Right ventricle myocardium superior (tissue), 1 donor: ENCODE measurements at places on chromosomes 7 and 10. TPM values are rescaled to one million over a fixed set of nuclear protein-coding genes. Genes with fewer than 3 reads are reported as not detected.
A peak's percentile ranks its signal among the peaks of the same experiment; 100 is the strongest.

- no peak for DNase-seq
Observed at GRCh38 chr7:158343526-158343925, 244.1 kb downstream of the PTPRN2 start.

- no peak for DNase-seq
Observed at GRCh38 chr7:142611566-142612236, 137.6 kb upstream of the PRSS1 start.

ZNRF2 gene
- total RNA-seq = 7.2 TPM

SEMA3D gene
- total RNA-seq = 1.1 TPM

DNA sequence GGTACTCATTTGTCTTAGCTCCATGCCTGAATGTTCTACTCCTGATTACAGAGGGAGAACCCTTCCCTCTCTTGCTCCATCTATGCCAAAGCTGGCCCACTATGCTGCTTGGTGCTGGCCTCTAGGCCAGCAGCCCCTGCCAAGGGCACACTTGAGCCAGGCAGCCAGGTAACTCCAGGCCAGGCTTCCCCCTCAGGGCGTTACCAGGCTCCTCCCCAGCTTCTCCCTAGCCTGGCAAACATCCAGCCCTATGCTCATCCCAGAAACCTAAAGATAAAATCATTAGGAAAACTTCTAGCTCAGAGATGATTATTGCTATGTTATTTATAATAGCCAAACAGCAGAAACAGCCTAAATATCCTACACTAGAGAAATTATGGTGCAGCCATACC, 103.7 kb downstream of the KCNMA1 start:
- DNase-seq = no peak

DNA sequence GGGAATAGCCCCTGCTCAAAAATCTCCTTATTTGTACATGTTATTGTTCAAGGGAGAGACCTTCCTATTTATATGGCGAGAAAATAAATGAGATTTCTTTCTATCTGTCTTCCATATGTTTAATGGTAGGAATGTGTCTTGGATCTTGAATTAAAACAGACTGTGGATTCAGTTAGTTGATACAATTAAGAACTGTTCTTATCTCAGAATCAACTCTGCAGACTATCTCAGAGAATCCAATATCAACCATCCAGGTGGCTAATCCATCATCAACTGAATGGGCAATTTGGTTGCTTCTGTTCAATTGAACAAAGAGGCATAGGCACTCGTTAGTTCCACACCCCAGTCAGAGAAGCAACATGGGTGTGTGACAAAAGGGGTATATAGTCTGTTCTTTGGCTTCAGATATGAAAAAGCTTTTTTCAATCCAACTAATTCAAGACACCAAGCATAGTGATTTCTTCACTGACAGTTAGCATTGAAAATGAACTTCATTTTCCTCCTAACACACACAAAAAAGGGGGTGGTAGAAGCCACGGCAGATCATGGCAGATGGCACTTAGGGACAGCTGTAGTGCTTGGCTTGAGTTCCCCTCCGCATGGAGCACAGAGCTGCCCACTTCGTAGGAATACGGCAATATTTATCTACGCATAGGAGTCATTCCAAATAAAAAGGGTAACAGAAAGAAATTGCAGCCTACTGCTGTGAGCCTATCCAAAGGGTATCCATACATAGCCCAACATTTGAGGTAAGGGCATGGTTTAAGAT, 135.9 kb downstream of the KIAA1217 start:
- no peak for DNase-seq

DKK1 gene
- not detected for total RNA-seq

DNA sequence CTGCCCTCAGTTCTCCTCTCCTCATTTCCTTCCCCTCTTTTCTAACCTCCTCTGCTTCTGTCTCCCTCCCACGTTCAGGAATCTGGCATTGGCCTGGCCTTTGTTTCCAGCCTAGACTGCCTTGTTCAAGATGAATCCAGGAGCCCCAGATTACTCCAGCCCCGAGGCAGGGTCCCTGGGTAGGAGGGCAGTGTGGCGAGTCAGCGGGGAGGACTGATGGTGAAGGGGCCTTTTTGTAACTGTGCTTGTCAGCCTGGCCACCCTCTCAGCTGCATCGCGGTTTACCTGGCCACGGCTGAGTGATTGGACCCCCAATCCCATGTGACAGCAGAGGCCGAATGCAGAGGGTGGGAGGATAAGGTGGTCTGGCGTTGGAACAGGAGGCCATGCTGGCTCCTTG, 96.1 kb upstream of the SHH start:
- DNase-seq = no peak

HIPK2 gene
- total RNA-seq = 88.5 TPM

TACC2 gene
- total RNA-seq = 349 TPM

ADAM12 gene
- 0.38 TPM for total RNA-seq

DNA sequence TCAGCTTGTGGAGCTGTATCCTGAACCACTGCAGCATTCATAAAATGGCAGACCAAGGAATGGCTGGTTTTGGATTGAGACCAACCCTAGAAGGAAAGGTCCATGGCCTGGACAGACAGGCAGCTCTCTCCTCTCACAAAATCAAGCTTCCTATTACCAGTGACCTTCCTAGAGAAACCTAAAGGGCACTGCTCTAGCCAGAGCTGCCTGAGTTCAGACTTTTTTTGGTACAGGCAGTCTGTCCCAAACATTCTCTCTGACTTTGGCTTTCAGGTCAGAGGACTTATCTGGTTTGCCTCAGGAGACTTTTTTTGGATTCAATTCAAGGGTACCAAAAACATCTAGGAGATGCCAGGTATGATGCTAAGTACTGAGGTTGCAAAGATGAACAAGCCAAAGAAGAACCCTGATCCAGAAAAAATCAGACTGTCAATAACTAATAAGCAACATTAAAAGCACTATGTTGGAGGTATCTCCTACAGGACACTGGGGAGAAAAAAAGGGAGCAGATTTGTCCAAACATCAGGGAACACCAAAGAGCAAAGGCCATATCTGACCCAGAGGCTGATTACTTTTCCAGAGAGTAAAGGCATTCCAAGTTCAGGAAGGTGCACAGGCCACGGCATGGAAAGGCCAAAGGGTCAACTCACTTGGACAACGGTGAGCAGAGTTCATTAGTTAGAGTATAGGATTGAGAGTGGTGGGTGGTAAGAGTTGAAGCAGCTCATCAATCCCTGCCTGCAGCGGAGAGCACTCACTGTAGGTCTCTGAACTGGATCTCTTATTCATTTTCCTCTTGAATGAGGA, 169.0 kb downstream of the CPEB3 start:
- no peak for DNase-seq

- DNase-seq = no peak
Observed at GRCh38 chr7:44531421-44532380, 9.4 kb downstream of the NPC1L1 start.

PTPRE gene
- 16.0 TPM for total RNA-seq

PTPN20 gene
- 19.3 TPM for total RNA-seq

PSD gene
- total RNA-seq = 0.89 TPM

DRGX gene
- not detected for total RNA-seq

COMTD1 gene
- 34.0 TPM for total RNA-seq

- DNase-seq = no peak
Observed at GRCh38 chr10:91907033-91907594, 2.2 kb downstream of the FGFBP3 start.

DNA sequence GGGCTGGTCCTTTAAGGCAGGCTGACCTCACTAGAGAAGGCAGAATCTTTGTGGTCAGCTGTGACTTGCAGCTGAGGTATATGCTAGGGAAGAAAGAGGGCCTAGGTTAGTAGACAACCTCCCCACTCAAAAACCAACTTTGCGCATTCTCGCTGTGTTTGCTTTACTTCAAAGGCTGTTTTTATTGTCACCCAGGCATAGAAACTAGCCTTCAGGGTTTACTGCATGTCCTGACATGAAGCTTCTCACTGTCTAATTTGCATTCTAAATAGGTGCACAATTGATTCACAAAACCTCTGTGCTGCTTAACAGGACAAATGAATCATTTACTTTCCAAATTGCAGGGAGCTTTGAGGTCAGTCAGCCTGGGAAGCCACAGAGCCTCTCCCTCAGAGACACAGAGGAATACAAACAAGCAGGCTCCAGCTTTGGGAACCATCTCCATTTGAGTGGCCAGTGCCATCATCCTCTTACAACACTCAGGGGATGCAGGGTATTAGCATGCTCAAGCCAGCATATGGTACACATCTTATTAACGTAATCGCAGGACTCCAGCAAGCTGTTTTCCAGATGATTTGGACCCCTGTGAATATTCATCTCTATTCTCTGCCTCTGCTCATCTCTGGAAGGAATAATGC, 596.4 kb upstream of the GHITM start:
- DNase-seq = no peak

AZGP1 gene
- 113 TPM for total RNA-seq

GRCh38 chr10:104034401-104035193, 51.1 kb downstream of the COL17A1 start:
- DNase-seq = no peak

MINDY3 gene
- 16.7 TPM for total RNA-seq

GRCh38 chr10:70890917-70891431, 2.6 kb upstream of the PCBD1 start:
- DNase-seq = peak; percentile 84

DNA sequence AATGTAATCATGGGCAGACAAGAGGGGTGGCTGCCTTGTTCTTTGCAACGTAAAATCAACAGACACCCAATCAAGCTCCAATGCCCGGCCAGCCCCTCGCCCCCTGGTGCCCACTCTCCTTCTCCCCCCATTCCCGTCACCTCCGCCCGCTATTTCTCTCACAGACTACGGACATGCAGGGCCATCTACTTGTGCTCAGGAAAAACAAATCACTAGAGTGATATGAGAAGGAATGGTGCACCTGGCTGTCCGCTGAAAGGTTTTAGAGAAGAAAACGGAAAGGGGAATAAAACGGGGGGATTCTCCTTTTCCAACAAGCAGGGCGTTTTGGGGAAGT, 396 bp downstream of the GRM8 start:
- no peak for DNase-seq

SLC25A40 gene
- total RNA-seq = 20.8 TPM

DNA sequence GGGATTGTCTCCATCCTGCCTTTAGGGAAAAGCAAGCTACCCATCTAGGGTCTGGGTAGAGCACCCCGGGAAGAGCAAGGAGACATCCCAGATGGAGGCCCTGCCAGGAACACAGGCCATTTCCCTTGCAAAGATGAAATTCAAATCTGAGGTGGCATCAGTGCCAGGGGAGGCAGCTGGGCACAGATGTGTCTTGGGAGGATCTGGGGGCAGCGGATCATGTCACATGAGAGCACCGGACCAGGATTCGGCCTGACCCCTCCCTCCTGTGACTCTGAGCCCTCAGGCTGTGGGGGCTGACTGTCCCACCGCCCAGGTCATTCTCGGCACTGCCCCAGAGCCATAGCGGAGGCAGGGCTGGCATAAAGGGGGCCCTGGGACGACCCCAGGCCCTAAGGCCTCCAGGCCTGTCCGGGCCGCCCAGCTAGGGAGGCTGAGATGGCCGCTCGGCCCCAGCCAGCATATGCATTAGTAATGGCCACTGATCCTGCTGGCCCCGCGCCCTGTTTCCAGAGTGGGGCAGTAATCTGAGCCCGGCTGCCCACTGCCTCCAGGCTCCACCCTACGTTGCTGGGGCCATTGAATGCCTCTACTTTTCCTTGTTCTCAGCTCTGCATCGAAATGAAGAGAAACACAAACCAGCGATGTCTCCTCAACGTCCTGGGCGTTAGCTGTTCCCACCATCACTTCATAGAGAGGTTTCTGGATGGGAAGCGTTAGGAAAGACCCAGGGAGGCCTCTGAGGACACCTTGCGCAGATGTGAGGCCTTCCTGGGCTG, 148.5 kb downstream of the UBE2H start:
- no peak for DNase-seq

DNA sequence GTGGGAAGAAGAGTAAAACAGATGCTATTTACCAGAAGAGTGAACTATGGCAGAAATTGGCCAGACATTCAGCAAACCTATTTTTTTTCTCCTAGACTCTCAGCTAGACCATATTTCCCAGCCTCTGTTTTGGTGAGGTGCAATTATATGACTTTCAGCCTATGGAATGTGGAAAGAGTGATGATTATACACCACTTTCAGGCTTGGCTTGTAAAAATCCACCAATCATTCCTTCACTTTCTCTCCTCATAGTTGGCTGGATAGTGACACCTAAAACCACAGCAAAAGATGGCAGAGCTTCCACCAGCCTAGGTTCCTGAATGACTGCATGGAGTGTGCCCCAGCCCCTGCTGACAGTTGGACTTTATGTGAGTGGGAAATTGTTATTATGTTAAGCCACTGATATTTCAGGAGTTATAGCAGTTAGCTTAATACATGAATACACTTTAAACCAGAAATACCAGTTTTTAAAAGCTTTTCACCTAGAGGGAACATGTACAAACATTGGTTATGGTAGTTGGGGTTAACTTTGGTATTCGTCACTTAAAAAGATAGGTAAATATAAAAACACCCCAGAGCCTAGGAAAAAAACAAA, 19.1 kb upstream of the TNKS2 start:
- DNase-seq = no peak

GRCh38 chr7:96495751-96496216, 173.9 kb upstream of the SLC25A13 start:
- DNase-seq = no peak

NPC1L1 gene
- 0.13 TPM for total RNA-seq

- no peak for DNase-seq
Observed at GRCh38 chr7:156609010-156609877, 31.3 kb upstream of the RNF32 start.

DNA sequence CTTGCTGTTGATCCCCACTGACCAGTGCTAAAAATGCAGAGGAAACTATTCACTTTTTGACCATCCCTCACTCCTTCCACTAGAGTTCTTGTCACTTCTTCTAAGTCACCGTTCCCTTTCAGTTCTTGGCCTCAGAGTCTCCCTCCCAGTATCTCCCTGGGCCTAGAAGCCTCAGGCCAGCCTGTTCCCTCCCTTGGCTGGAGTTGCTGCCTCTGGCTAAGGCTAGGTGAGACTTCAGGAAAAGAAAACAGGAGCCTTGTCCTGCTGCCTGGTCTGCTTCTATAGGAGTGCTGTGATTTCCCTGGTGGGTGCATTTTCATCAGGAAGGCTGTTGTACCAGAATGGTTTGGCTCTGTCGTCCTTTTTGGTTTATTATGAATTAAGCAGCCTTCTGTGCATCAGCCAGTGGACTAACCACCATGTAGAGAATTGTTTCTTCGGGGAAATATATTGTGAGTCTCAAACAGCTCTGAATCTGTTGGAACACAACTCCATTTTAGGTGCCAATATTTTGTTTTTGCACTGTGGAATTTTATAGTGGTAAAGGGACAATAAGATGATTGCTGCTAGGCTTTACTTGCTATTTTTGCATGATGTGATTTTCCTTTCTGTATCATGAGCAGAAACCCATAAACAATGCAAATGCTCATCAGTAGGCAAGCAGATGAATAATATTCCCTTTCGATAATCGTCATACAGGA, 233.4 kb upstream of the FZD1 start:
- no peak for DNase-seq
